ENCODE measurements at places on chromosomes 7 and 10.

GRCh38 chr7:132270517-132270916, 305.8 kb downstream of the PLXNA4 start:
- DNase-seq = no peak

GRCh38 chr7:121395494-121395960, 581 bp downstream of the FAM3C start:
- DNase-seq = no peak

DNA sequence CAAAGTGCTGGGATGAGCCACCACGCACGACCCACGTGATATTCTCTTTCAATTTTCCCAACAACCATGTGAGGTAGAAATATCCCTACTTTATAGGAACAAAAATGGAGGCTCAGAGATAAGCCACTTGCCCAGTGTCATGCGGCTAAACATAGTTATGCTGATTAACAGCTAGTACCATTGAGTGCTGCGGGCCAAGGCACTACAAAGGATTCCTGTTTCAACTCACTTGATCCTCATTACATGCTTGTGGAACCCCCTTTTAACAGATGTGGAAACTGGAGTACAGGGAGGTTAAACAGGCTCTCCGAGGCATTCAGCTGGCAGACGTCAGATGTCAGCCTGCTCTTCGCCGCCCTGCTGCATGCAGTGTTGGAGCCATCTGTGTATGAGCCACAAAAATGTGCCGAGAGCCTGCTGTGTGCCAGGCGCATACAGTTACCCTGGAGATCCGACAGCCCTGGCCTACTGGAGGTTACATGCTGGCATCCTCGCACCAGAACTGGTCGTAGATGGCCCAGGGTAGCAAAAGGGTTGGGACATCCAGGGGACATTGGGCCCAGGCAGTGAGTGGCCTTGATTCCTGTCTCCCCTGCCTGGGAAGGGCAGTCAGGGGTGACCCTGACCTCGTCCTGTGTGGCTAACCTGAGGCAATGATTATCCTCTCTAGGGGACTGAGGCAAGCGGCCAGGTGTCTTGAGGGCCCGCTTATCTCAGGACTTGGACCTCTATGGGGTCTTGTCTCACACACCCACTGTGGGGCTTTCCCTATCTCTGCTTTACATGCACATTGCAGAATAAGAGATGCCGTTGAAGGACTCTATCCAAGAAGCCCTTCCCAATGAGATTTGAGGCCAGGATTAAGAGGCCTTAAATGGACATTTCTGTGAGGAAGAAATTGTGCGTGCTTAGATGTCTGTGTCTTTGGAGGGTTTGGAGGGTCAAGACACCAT, 18.5 kb upstream of the SRGN start:
- no peak for DNase-seq

DNA sequence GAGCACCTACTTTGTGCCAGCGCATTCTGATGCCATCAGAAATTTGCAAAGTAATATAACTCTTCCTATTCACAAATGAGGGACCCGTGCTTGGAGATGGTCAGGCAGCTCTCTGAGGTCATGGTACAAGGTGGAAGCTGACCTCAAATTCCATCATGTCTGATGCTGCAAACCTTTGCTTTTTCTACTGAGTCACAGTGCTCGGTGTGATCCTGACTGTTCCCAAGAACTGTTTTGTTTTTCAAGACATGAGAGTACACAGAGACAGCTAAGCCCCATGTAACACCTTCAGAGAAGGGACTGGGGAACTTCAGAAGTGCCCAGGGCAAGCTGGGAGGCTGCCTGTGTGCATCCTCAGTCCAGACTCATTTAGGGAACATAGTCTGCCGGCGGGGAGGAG, 111.3 kb downstream of the FRMD4A start:
- DNase-seq = no peak

- DNase-seq = no peak
Observed at GRCh38 chr10:110783509-110784107, 88.1 kb upstream of the PDCD4 start.

DNA sequence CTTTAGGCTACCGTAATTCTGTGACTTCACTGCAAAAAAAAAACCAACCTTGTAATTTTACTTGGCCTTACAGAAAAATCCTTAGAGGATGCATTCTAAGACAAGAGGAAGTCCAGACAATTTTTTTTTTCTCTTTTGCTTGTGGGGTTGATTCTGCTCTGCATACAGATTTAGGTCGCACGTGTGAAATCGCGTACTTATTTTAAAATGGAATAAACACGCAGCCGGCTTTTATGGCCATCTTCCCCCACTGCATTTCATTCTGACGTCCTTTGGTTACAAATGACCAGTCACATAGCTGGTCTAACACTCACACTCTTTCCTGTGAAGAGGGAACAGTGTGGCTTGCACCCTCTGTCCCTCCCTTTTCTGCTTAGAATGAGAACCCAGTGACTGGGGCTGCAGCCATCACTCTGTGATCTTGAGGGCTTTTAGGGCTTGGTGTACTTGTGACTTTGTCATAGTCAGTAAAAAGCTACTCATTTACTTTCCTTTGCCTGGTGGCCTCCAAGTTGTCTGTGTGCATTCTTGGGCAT, 63.6 kb upstream of the CARD11 start:
- DNase-seq = no peak

GRCh38 chr7:38086857-38087256, 91.2 kb upstream of the STARD3NL start:
- no peak for DNase-seq

DNA sequence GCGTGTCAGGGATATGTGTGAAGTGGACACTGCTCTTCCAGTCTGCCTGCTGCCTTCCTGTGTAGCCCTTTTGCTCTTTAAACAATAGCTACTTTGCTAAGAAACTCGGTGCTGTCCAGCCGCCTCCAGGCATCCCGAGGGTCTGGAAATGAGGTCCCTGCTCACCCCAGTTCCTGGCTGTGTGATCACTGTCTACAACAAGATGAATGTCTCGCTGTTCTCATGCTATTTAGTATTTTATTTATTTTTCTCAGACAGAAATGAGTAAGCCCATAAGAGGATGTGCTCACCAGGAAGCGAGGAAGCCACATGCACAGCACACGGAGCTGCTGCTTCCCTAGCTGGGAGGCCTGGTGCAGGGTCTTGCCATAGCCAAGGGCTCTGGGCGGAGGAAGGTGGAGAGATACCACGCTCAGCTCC, 167.0 kb upstream of the PITRM1 start:
- DNase-seq = no peak

- DNase-seq = peak; percentile 48
Observed at GRCh38 chr7:92466682-92467081, 11.1 kb downstream of the ERVW-1 start.

GRCh38 chr7:29468196-29468595, 95.4 kb upstream of the PRR15 start:
- DNase-seq = no peak

- no peak for DNase-seq
Observed at GRCh38 chr10:96082748-96083147, 39.4 kb downstream of the CCNJ start.

- no peak for DNase-seq
Observed at GRCh38 chr10:3255075-3255474, 82.5 kb upstream of the PITRM1 start.

GRCh38 chr7:47370461-47371042, 211.4 kb downstream of the TNS3 start:
- no peak for DNase-seq

DNA sequence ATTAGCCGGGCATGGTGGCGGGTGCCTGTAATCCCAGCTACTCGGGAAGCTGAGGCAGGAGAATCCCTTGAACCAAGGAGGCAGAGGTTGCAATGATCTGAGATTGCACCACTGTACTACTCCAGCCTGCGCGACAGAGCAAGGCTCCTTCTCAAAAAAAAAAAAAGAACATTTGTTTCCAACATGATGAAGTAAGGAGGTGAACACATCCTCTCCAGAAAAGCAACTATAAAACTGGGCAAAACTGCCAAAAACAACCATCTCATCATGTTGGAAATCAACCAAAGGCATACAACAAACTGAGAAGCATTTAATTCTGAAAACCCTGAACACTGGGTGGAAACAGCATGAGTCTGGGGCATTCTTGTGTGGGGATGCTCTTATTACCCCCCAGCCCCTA, 14.3 kb downstream of the PRTFDC1 start:
- DNase-seq = no peak

DNA sequence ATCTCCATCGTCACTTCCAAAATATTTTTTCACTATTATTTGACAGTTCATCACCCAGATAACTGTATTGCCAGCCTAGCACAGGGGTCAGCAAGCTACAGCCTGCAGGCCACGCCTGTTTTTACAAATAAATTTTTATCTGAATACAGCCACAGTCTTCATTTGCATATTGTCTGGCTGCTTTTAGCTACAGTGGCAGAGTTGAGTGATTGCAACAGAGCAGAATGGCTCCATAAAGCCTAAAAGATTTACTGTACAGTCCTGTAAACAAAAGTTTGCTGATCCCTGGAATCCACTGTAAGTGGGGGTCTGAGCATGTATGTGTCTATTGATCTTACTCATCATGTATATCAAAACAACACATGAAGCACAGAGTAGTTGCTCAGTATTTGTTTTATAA, 45.9 kb upstream of the GNAI1 start:
- DNase-seq = no peak

DNA sequence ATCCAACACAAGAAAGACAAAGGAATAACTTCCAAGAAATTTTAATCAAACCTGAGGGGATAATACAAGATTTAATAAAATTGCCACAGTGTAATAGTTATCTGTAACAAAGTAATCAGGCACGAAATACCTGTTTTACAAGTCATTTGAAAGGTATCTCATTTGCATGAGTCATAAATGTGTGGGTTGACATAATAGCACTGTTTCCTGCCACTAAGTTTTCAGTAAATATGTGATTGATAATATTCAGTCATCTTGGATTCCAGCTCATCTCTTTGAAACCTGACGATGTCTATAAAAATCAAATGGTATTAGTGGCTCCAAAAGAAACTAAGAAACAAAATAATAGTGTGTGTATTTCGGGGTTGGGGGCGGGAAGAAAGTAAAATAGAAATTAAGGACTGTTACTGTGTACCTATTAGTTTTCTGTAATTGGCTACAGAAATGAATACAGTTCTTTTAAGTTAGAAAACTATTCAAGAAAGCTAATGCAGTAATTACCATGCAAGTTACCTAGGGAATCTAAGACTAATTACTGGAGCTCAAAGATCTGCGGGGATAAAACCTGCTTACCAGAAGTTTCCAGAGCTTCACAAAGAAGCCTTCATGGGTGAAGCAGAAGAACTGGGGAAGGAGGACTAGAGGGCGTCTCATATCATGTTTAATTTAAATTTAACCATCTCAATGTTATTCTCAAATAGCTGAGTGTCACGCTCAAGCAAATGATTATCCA, 100.7 kb downstream of the ST8SIA6 start:
- peak; percentile 57 for DNase-seq

DNA sequence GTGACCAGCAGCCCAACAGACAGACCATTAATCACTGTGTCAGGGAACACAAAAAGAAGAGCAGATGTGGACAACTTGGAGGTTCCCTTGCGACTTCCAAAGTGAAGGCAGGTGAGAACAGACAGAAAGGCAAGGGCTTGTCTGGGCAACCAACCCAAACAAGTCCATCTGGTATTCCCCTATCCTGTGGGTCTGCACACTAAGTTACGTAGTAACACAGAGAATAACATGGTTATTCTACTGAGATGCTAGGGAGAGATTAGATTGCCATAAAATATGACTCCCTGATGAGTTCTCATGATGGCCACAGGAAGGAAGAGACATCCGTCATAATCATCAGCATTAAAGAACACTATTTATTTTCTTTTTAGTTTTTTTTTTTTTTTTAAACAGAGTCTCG, 252.2 kb downstream of the CALN1 start:
- DNase-seq = no peak

- DNase-seq = no peak
Observed at GRCh38 chr7:36564489-36564888, 159.8 kb downstream of the AOAH start.

DNA sequence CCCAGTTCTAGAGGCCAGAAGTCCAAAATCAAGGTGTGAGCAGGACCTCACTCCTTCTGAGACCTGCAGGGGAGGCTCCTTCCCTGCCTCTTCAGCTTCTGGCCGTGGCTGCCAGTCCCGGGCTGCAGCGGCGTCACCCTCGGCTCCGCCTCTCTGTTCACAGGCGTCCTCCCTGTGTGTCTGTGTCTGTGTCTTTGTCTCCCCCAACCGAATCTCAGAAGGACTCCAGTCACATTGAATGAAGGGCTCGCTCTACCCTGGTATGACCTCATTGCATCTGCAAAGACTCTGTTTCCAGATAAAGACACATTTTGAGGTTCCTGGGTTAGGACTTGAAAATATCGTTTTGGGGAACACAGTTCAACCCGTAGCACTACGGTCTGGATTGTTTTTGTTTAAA, 33.1 kb upstream of the GALNT11 start:
- no peak for DNase-seq

- DNase-seq = no peak
Observed at GRCh38 chr7:46007194-46007593, 86.1 kb upstream of the IGFBP3 start.

- no peak for DNase-seq
Observed at GRCh38 chr7:116630357-116630756, 41.6 kb upstream of the MET start.

DNA sequence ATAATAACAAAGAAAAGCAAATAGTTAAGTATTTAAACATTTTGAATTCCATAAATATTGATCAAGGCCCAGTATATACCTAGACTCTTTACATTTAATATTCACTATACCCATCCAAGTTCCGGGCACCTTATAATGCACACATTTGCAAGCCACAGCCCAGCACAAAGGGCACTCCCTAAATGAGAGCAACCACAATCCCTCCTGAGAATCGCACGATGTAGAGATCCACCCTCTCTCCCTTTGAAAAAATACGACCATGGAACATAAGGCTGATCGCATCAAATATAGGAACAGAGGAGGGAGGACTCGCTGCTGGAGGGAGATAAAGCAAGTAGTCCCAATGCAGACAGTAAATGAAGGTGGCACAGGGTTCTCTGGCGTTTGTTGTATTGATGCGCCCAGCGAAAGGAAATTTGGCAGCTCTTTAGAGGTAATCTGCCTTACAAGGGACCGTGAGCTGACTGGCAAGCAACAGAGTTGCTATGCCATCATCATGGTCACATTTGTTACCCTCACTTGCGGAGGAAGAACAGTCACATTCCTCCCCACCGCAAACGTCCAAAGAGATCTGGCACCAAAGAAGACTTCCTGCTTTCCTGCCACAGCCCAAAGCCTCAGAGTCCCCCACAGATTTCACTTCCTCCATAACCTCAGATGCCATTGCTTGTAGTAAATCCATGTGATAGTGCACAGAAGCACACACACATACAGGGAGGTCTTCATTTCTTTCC, 16.1 kb upstream of the TAS2R40 start:
- no peak for DNase-seq

DNA sequence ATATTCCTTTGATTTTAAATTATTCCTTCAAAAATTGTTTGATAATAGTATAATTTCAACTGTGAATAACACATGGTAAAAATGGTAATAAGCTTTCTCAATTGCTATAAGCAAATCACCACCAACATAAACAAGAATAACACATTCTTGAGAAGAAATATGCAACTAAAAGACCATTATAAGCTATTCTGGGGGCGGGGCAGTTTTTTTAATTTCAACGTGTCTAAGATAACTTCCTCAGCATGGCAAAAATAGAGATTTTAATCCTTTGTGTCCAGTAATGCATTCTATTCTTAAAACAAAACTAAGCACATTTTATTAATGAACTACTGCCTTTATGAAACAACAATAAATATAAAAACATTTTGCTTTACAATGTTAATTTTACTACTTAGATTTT, 1.5 kb downstream of the DNAJC12 start:
- DNase-seq = no peak

- no peak for DNase-seq
Observed at GRCh38 chr10:77603534-77603927, 34.1 kb downstream of the KCNMA1 start.

Data from epithelial cell of prostate (primary cell).